Putamen (tissue), 1 donor: ENCODE measurements at places on chromosomes 3 and 15.

DNA sequence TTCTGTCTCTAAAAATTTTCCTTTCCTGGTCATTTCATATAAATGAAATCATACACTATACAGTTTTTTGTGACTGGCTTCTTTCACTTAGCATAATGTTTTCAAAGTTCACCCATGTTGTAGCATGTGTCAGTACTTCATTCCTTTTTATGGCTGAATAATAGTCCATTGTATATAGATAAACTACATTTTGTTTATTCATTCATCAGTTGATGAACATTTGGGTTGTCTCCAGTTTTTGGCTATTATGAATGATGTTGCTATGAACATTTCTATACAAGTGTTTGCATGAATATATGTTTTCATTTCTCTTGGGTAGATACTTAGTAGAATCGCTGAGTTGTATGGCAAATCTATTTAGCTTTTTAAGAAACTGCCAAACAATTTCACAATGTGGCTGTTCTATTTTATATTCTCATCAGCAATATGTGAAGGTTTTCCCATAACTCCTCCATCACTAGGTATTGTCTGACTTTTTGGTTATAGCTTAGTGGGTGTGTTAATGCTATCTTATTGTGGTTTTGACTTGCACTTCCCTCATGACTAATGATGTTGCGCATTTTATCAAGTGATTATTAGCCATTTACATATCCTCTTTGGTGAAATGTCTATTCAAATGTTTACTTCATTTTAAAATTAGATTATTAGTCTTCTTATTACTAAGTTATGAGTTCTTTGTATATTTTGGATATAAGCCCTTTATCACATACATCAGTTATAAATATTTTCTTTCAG, 21.7 kb upstream of the AP4E1 start:
- DNase-seq: no peak

DNA sequence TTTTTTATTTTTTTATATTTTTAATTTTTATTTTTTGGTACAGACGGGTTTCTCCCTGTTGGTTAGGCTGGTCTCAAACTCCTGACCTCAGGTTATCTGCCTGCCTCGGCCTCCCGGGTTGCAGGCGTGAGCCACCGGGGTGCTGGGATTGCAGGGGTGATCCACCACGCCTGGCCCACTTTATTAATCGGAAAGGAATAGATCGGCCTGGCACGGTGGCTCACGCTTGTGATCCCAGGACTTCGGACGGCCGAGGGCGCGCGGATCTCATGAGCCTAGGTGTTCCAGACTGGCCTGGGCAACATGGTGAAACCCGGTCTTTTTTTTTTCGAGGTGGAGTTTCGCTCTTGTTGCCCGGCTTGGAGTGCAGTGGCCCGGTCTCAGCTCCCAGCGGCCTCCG, 26.5 kb upstream of the TUBGCP5 start:
- DNase-seq: no peak

DNA sequence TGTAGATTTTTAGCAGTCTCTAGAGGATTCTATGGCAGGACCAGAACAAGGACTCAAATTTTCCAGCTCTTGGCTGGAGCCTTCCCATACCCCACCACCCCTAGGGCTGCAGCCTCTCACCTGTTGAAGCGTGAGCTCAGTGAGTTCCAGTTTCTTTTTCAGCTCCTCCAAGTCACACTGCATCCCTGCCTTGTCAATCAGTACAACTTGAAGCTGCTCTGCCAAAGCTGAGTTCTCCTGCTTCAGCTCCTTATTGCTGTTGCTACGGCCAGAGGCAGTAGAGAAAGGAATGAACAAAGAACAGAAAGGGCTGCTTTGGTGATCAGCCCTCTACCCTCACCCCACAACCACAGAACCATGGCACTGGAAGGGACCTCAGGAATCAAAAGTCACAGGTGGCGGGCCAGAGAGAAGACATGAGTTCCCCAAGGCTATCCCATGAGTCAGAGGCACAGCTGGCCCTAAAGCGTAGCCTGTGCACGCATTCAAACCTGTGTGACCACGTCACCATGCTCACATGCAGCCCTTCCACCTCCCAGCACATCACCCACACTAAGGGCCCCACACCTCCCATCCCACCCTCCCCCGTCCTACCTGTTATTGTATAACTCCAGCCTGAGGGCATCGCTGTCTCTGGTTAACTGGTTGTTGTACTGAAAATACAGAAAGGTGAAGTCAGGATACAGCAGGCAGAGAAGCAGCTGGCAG, 83.3 kb upstream of the C2CD4B start:
- no peak for DNase-seq

- DNase-seq: no peak
Observed at GRCh38 chr3:66744521-66744920, 243.7 kb upstream of the LRIG1 start.

- DNase-seq: no peak
Observed at GRCh38 chr3:149373235-149374125, 4.0 kb downstream of the TM4SF1 start.

GRCh38 chr3:174667386-174667785, 191.7 kb upstream of the NAALADL2 start:
- no peak for DNase-seq

- DNase-seq: no peak
Observed at GRCh38 chr15:79186616-79187015, 95.9 kb upstream of the ANKRD34C start.

GRCh38 chr15:33021806-33022389, 172.6 kb downstream of the FMN1 start:
- DNase-seq: peak; percentile 19

DNA sequence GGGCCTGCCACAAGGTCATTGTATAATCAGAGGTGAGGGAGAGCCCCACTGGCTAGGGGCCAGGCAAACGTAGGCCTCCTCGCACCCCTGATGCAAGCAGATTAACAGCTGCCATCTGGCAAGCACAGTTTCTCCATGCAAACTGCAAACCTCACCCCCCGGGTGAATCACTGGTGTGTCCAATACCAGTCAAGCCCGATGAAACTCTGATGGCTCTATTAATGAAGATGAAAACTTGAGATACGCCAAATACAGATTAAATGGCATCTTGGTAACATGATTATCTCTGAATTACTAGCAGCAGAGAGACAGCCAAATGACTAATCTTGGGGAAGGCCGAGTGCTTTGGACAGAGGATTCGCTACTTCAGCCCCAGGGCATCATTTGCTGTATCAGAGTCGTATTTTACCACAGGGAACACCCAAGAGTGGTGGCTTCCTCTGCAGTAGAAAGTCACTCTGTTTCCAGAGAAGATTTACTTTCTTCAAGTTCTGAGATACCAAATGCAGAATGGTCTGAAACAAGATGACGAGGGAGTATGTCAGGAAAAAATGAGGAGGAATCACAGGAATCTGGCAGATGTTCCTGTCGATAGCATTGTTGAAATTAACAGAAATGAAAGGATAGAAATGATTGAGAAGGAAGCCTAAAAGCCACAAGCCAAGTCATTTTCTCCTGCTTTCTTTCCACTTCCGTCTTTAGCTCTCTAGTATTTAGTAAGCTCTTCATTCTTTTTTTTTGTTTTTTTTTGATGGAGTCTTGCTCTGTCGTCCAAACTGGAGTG, 96.2 kb upstream of the NR2F2 start:
- DNase-seq: no peak

DNA sequence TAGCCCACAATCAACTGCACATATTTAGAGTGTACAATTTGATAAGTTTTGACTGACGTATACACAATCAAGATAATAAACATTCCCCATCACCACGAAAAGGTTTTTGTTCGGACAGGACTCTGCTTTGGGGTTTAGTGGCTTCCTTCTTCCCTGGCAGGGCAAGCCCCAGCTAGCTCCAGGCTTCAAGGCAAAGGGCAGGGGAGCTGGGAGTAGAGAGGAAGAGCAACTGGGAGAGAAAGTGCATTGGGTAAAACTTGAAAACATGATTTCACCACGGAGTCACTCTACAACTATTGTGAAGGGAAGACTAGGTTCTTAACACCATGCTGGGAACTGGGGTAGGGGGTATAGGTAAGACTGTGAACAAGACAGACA, 185.1 kb upstream of the UBE2E1 start:
- DNase-seq: no peak
